ENCODE measurements at places on chromosomes 3 and 15. TPM values are rescaled to one million over a fixed set of nuclear protein-coding genes. Genes with fewer than 3 reads are reported as not detected.

DNA sequence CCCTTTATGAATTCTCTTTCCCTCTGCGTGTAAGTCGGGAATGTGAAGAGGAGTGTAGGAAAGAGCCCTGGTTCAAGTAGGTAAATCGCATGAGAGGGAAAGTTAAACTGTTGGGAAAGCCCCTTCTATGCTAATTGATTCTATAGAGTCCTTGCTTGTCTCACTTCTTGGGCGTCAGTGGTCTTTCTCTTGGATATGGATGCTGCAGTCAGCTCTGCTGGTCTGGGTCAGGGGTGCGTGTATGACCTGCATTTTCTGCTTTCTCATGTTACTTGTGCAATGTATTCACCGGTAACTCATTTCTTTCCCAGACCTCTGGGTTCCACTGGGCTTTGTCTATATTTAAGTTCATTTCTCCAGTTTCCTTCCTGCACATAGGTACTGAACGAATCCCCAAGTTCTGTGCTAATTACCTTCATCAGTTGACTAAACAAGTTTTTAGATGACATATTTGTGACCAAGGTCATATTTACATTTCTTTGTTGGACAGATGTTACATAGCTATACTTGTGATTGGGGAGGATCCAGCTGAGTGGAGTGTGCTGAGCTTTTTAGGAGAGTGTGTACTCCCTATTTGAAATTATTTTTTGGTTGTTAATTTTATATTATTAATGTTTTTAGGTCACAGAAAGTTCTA is 1.4 kb downstream of the SETD5 start:
- peak; percentile 36 for DNase-seq

DNA sequence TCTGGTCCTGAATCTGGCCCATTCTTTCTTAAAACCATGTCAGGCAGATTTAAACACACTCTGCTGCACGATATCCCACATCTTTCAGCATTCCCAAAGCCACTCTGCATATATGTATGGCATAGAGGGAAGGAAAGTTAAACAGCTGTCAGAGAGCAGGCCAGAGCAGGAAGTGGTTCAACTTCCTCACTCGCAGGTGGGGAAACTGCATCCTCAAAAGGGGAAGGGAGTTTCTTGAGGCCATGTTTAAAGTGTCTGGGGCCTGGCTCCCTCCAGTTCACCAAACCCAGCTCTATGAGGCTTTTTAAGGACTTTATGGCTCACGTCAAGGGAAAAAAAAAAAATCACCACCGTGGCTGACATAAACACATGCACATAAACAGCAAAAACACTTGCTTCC is 123.1 kb downstream of the OPA1 start:
- DNase-seq, result no peak

- no peak for DNase-seq
These were observed 4.7 kb upstream of the LRTM1 start for GRCh38 chr3:54932606-54933005.

DNA sequence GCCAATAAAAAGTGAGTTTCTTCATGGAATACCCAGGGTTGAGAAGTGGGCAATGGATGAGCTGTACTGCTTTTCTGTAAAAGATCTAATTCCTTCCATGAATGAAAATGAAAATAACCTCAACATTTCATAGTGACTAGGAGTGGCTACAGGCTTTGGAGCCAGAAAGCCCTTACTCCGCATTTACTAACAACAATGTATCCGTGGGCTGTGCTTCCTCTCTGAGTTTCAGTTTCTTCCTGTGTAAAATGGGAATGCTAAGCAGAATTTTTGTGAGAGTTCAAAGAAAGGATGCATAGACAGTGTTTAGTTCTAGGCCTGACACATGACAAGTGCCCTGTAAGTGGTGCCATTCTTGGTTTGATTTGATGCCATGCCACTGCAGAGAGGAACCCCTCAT is 47.5 kb upstream of the TM4SF1 start:
- DNase-seq, result no peak

- no peak for DNase-seq
These were observed 33.5 kb downstream of the PRTG start for GRCh38 chr15:55709458-55709857.

DNA sequence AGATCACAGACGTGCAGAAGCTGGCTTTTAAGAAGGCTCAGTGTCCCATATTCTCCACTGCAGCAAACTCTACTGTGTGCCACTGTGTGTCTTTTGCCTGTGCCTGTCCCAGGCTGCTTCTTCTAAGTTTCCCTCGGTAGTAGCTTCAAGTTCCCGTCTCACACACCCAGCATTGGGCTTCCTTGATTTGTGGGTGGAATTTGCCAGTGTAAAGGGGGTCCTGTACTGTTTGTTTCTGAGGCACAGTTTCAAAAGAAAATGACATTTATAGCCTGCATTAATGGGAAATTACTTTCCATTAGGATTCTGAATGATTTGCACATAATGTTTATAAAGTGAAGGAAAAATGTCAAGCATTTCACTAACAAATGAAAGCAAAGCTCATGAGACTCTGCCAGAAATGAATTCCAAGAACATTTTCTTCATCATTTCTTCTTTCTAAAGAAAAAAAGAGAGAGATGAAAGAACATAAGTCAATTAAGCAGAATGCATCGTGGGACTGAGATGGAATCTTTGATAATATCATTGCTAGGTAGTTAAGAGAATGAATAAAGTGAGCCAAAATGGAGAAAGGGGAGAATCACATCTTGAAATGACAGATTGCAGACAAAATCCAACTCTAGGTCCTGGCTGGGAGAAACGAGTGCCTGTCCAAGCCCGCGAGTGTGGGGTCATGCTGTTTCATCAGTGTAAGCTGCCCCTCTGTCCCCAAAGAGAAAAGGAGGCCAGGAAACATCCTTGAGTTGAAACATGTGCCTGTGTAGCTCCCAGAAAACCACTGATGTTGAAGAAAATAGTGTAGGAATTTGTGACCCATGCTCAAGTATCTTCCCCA is 48.6 kb upstream of the ADAMTSL3 start:
- DNase-seq, result peak; percentile 40

GRCh38 chr3:87088993-87089841 is 98.3 kb upstream of the VGLL3 start:
- DNase-seq, result peak; percentile 82

DNA sequence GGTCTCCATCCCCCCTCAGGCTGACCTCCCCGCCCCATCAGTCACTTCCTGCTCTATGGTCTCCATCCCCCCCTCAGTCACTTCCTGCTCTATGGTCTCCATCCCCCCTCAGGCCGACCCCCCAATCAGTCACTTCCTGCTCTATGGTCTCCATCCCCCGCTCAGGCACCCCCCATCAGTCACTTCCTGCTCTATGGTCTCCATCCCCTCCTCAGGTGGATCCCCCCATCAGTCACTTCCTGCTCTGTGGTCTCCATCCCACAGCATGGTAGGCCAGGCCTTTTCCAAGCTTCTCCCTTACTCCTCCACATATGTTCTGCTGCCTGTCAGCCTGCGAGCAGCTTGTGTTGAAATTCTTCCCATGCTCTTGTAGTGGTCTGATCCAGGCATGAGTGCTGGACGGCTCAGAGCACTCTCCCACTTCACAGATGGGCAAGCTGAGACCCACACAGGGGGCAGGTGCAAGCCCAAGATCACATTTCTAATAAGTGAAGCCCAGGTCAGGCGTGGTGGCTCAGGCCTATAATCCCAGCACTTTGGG is 36.8 kb downstream of the BDH1 start:
- DNase-seq, result no peak

DNA sequence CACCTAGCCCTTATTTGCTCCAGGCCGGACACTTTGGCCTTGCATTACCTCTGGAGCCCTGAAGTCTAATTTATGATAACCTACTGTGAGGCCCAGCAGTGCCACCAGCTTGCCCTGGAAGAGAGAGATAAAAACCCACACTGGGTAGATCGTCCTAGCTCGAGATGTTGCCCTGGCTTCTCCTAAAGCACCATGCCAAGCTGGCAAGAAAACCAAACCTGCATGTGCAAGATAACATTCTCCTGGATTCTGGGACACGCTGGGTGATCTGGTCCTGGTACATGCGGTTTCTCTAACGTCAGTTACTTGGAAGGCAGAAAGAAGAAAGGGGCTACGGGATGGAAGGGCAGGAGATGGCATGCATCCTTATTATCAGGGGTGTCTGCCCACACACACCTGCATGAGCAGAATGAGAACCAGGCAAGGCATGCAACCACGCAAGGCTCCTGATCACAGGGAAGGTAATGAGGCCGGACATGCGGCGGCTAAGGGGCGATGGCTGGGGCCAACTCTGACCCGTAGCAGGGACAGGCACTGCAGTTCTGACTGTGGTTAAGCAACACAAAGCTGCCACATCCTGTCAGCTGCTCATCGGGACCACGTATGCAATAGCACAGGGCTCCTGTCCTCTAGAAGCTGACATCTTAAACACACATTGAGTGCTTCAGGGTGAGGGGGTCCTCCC is 73.0 kb downstream of the OXNAD1 start:
- no peak for DNase-seq

DNA sequence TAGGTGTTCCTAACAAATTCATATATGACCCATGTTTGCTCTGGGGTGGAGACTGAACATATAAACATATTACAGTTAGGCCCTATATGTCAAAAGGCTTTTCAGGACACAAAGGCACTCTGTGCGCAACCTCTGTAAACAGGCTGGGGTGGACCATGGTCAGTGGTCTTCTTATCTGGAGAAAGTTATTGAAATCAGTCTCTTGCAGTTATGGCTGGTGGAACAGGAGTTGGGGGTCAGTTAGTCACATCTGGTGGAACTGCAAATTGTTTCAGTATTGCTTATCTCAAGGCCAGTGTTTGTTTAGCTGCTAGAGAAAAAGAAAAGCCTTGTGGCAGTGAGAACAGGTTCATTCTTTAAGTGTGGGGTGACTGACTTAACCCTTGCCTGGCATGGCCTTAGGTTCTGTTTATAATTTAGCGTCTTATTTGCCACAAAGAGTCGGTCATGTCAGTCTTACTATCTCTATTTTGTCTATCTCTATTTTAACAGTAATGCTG is 5.9 kb upstream of the GP9 start:
- DNase-seq, result no peak

- DNase-seq, result no peak
These were observed 62.4 kb downstream of the LEKR1 start for GRCh38 chr3:156888576-156888975.

- DNase-seq, result peak; percentile 83
These were observed 185.2 kb upstream of the ARL6 start for GRCh38 chr3:97579365-97579764.

- peak; percentile 19 for DNase-seq
These were observed 15.4 kb downstream of the DPH3 start for GRCh38 chr3:16249336-16249735.

DNA sequence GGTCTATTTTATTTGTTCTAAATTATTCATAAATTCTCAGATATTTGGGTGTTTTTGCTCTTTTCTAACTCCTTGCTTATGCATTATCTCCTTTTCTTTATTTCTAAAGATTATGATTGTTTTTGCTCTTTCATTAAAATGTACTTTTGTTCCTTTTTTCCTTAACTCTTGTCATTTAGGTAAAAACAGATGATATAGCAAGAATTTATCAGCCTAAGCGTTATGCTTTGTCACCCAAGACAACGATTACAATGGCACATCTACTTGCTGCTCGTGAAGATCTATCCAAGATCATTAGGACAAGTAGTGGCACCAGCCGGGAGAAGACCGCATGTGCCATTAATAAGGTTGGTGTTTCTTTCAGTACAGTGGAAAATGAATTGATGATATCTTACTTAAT is 27.2 kb downstream of the FAM98B start:
- no peak for DNase-seq

LRRC49 gene
- polyA plus RNA-seq, result 13.2 TPM

ACOX2 gene
- 85.5 TPM for polyA plus RNA-seq

TAGLN3 gene
- 5.7 TPM for polyA plus RNA-seq

CCR1 gene
- polyA plus RNA-seq, result 7.4 TPM

Data from kidney (tissue), 22 donors.